ENCODE measurements at places on chromosomes 5 and 9.
A peak's percentile ranks its signal among the peaks of the same experiment; 100 is the strongest.

GRCh38 chr5:127006744-127007143, 23.6 kb downstream of the MARCHF3 start:
- DNase-seq, result no peak

DNA sequence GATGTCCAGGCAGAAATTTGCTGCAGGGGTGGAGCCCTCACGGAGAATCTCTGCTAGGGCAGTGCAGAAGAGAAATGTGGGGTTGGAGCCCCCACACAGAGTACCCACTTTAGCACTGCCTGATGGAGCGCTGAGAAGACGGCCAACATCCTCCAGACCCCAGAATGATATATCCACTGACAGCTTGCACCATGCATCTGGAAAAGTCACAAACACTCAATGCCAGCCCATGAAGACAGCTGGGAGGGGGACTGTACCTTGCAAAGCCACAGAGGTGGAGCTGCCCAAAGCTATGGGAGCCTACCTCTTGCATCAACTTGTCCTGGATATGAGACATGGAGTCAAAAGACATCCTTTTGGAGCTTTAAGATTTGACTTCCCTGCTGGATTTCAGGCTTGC, 426.3 kb upstream of the FAM174A start:
- DNase-seq, result no peak

DNA sequence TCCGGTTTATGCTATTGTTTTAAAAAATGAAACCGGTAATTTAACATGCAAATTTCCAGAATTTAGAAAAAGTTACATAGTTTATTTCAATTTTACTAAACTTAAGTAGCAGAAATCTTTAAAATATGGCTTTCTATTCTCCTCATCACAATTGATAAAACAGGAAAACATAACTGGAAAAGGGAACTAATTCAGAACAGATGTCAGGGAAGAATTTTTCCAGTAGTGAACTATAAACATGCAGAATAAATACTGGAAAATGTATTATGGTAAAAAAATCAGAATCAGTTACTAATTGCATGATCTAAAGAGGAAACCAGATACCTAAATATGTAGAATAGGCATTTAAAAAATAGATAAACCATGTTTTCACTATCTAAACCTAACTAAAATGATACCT, 7.3 kb upstream of the NR4A3 start:
- DNase-seq, result no peak

GRCh38 chr5:123585871-123586270, 73.9 kb downstream of the CSNK1G3 start:
- no peak for DNase-seq

GRCh38 chr5:144036476-144036875, 134.0 kb downstream of the YIPF5 start:
- no peak for DNase-seq

- DNase-seq, result no peak
Measured at GRCh38 chr5:62718324-62718723, 139.7 kb downstream of the LRRC70 start.

GRCh38 chr5:42531611-42532010, 108.4 kb downstream of the GHR start:
- no peak for DNase-seq

DNA sequence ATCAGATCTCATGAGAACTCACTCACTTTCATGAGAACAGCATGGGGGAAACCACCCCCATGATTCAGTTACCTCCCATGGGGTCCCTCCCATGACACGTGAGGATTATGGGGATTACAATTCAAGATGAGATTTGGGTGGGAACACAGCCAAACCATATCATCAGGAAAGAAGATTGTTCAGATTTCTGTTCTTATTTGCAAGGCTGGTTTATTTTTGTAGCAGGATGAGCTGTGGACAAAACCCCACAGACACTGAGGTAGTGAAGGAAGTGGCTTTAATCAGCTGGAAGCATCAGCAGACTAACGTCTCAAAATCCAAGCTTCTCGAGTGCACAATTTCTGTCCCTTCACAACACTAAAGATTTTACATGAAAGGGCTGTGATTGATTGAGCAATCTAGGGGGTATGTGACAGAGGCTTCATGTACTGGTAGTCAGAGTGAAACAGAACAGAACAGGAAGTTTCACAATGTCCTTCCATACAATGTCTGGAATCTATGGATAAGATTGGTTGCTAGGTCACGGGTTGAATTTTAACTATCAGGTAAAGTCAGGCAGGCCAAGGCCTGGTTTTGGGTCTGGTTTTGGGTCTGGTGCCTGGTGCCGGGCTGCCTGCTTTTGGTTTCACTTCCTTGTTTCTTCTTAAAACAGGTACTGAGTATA, 91.3 kb upstream of the ZNF366 start:
- no peak for DNase-seq

GRCh38 chr5:169934990-169935389, 45.3 kb downstream of the INSYN2B start:
- DNase-seq, result no peak

GRCh38 chr9:109311286-109311685, 9.6 kb downstream of the EPB41L4B start:
- peak; percentile 60 for DNase-seq

DNA sequence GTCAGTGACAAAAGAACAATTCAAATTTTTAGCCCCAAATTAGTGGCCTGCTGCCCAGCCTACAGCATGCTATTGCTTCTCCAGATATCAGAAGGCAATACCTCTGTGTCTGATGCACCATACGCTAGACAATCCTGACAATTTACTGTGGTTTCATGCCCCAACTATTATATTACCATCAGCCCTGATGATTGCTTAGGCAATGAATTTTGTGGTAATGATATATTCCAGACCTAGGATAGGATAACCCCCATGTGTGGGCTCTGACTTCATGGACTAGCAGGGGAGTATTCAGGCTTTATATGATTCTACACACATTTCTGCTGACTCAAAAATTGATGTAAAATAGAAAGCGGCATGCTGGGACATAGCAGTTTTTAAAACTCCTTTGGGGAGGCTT, 168.7 kb upstream of the FST start:
- no peak for DNase-seq

DNA sequence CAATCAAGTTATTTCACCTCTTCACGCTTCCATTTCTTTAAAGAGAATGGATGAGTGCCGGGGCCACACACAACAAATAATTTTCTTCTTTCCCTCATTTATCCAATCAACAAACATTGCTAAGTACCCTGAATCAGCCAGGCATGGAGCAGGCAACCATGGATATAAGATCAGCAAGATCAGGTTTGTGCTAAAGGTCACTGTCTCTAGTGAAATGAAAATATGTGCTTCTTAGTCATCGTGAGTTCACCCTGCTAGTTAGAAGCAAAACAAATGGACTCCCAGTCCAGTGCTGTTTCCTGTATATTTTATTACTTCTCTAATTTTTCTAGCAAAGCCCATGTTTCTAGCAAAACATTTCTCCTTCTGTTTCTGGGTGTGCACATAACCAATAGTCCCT, 629.2 kb downstream of the BNC2 start:
- DNase-seq, result no peak

GRCh38 chr5:17218353-17219005, 1.0 kb downstream of the BASP1 start:
- DNase-seq, result no peak

DNA sequence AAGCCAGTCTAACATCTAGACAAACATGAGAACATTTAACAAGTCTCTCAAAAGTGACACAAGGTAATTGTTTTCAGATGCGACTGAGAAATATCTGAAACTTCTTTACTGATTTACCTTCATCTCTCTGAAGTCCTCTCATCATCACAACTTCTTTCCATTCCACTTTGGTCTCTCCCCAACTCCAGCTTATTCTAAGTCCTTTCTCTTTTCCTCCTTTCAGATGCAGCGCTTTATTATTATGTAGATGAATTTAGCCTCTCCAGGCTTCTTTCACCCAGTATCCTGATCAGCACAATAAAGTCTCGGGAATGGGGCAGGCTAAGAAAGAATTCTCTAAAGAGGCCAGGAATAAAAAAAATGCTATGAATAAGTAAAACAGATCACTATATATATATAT, 128.0 kb downstream of the KCTD16 start:
- no peak for DNase-seq

DNA sequence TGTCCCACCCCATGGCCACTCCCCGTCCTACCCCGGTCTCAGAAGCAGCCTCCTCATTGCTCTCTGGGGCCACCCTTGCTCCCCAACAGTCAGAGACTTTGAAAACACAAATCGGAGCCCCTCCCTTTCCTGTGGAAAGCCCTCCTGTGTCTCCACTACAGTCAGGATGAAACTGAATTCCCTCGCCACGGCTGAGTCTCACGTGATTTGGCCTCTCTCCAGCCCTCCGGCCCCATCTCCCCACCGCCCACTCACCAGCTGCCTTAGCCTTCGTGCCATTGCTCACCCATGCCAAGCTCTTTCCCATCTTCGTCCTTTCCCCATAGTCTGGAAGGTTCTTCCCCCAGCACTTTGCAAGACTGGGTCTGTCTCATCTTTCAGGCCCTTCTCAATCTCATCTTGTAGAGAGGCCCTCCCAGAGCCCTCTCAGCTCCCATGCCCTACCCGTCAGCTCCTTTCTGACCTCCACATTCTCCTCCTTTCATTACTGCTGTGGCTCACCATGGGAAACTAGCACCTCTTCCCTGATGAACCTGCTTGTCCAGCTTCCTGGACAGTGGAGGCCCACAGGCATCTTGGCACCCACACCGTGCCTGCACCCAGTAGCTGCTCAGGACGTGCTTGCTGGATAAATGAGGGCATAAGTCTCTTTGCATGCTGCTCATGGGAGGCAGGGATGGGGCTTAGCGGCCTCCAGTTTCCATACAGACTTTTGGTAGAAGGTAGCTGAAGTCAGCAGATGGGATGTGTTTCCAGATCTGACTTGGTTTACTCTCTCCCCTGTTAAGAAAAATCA, 126.4 kb upstream of the COL5A1 start:
- DNase-seq, result no peak

GRCh38 chr5:145791866-145792265, 43.3 kb downstream of the PRELID2 start:
- DNase-seq, result no peak

- DNase-seq, result no peak
Measured at GRCh38 chr5:170599756-170600155, 95.9 kb downstream of the KCNIP1 start.

DNA sequence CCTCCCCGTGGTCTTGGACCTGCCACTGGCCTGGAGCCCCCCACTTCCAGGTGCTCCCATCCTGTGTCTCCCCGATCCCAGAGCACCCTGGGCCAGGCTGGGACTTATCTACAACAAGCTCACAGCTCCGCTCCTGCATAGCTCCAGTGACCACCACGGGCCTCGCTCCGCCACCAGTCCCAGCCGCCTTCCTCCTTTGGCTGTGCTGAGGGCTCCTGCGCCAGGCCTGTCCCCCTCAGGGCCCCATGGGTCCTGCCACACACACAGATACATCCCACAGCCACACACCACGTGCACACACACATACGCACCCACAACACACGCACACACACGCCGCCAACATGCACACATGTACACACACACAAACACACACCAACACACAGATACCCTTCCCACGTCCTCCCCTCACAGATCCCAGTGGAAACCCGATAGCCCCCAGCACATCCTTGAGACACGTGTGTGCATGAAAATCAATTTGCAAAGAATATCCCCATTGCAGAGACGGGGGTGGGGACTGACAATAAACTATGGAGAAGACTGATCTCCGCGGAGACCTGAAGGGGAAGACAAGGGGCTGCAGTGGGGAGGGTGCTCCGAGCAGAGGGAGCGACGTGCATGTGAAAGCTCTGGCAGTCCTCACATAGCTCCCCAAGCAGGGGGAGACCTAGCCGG, 18.5 kb upstream of the LAMC3 start:
- no peak for DNase-seq

GRCh38 chr5:53464722-53465121, 15.7 kb upstream of the FST start:
- no peak for DNase-seq

DNA sequence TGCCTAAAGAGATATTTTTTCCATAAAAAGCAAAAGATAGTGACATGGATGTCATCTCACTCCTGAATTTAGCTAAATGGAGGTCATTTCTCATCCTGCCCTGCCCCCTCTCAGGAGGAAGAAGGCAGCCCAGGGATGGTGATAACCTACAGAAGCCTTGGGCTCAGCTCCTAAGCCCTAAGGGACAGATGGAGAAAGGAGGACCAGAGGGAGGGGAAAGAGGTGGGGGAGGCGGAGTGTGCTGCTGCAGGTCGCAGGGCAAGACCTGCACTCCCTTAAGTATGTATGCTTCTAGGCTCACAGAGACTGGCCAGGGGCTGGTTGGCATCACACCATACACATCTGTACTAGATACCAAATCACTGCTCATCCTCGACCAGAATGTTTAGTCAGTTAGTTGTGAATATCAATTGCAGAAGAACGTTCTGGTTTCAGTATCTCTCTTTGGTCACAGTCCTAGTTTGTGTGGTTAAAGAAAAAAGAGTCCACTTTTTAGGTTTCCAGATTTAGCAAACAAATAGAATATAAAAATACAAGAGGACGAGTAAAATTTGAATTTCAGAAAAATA, 18.4 kb upstream of the CDKN2AIPNL start:
- DNase-seq, result no peak

- DNase-seq, result peak; percentile 37
Measured at GRCh38 chr5:167652690-167653089, 638.8 kb upstream of the WWC1 start.

- DNase-seq, result peak; percentile 6
Measured at GRCh38 chr9:22447618-22448305, 1.1 kb downstream of the DMRTA1 start.

GRCh38 chr5:123722451-123722850, 210.5 kb downstream of the CSNK1G3 start:
- no peak for DNase-seq

DNA sequence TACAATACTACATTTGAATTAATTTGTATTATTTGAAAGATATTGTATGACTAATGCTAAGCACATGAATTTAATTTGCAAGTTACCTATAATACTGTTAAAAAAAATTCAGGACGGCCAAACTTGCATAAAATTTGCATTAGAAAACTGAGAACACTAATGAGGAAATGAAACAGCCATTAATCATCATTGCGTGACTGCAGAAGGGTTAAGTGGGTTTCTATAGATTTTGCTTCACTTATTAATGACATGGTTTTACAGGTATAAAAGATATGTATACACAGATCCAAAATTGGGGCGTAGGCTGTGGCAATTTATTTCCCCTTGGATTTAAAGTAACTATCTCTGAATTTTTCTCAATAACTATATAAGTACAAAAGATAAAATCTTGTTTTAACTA, 882.6 kb downstream of the PTPRD start:
- no peak for DNase-seq

DNA sequence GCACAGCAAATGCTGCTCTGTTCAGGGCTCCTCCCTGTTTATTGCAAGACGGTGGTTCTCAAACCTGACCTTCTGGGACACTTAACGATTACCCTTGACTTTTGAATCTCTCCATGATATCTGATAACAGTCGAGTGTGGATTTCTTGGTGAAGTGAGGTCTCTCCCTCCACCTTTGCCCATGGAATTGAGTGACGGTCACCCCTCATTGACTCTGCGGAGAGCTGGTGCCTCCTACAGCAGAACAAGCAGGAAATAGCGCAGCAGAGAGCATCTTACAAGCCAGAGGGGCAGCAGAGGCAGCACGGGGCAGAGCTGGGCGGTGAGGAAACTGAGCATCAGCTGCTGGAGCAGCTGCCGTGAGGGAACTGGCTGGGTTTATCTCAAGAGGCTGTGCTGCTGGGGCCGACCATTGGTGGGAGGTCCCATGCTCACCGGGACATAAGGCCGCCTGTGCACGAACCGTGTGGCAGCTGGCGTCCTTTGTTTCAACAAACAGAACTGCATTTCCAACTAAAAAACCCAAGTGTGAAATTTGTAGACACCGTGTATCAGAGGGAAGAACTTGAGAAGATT, 189.8 kb downstream of the MTRR start:
- DNase-seq, result no peak

GRCh38 chr5:855771-856530, 5.2 kb upstream of the ZDHHC11 start:
- DNase-seq, result no peak
